ENCODE measurements at places on chromosomes 7 and 10. TPM values are rescaled to one million over a fixed set of nuclear protein-coding genes. Genes with fewer than 3 reads are reported as not detected.

Gene GPNMB
- total RNA-seq = 32.5 TPM

Gene PDE1C
- total RNA-seq = not detected

Gene LRRD1
- total RNA-seq = not detected

GRCh38 chr10:6310977-6311376 is 108.2 kb downstream of the PFKFB3 start:
- no peaks in the 10 kb centered on the region for H3K27me3 ChIP-seq
- no peak overlapping the region for H3K4me3 ChIP-seq
- no peaks in the 10 kb centered on the region for H3K4me1 ChIP-seq
- no peak overlapping the region for H3K27ac ChIP-seq

DNA sequence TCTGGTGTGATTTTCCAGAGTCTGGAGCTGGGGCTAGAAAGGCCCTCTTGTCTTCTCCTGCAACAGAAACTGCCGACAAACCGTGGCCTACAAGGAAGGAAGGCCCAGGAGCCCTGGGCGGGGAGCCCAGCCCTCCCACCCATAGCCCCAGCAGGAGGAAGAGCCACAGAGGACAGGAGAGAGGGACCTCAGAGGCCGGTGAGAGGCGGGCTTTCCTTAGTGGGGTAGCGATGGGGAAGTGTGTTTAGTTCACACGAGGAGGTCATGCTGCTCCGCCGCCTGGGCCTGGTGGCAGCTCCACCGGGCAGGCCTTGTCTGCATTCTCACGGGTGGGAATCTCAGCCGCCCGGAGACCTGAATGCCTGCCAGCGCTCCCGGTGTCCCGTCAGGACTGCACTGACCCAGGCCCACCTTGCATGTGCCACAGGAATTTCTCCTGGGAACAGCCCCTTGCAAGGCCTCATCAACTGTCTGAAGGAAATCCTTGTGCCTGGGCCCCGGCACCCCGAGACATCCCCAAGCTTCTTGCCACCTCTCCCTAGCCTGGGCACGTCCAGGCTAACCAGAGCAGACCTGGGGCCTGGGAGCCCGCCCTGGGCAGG is 50.9 kb downstream of the ZNF467 start:
- no peak for DNase-seq
- no peak overlapping the region for H3K4me3 ChIP-seq

GRCh38 chr7:151832656-151833055 is 44.3 kb downstream of the PRKAG2 start:
- no peak overlapping the region for H3K27ac ChIP-seq
- no peaks in the 10 kb centered on the region for H3K27me3 ChIP-seq
- H3K4me1 ChIP-seq = peaks cover 16% of the 10 kb centered on the region
- no peak overlapping the region for H3K4me3 ChIP-seq

- H3K27me3 ChIP-seq = no peaks in the 10 kb centered on the region
- peaks cover 17% of the 10 kb centered on the region for H3K36me3 ChIP-seq
- H3K27ac ChIP-seq = no peak overlapping the region
- DNase-seq = no peak
- peaks cover 17% of the 10 kb centered on the region for H3K4me1 ChIP-seq
Measured at GRCh38 chr10:74079936-74080590, 70.6 kb downstream of the AP3M1 start.
